ENCODE measurements at places on chromosomes 13 and 19.

DNA sequence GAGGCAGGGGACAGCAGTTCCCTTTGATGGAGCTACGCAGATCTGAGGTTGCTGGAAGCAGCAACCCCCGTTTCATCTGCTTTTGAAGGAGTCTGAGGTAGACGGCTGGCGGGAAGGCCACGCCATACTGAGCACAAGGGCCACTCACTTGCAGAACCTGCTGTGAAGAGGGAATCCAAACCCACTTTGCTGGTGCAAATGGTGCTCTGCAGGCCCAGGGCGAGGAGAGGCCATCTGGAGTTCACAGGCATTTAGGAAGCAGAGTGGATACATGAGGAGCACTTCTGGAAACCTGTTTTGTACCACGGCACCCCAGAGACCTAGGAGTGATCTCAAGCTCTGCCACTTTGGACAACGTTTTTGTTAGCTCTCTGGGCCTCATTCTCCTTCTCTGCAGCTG lies 227.8 kb downstream of the UQCRFS1 start:
- no peak for DNase-seq

GRCh38 chr19:51122112-51122981 lies 2.4 kb upstream of the SIGLEC9 start:
- no peak for DNase-seq

DNA sequence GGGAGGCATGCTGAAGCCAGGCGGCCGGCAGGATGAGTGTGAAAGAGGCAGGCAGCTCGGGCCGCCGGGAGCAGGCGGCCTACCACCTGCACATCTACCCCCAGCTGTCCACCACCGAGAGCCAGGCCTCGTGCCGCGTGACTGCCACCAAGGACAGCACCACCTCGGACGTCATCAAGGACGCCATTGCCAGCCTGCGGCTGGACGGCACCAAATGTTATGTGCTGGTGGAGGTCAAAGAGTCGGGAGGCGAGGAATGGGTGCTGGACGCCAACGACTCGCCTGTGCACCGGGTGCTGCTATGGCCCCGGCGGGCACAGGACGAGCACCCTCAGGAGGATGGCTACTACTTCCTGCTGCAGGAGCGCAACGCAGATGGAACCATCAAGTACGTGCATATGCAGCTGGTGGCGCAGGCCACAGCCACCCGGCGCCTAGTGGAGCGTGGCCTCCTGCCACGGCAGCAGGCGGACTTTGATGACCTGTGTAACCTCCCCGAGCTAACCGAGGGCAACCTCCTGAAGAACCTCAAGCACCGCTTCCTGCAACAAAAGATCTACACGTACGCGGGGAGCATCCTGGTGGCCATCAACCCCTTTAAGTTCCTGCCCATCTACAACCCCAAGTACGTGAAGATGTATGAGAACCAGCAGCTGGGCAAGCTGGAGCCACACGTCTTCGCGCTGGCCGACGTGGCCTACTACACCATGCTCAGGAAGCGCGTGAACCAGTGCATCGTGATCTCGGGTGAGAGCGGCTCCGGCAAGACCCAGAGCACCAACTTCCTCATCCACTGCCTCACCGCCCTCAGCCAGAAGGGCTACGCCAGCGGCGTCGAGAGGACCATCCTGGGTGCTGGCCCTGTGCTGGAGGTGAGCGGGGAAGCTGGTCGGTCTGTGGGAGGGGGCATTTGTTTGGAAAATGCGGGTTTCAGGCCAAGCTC lies 26.4 kb downstream of the MYO9B start:
- no peak for DNase-seq

DNA sequence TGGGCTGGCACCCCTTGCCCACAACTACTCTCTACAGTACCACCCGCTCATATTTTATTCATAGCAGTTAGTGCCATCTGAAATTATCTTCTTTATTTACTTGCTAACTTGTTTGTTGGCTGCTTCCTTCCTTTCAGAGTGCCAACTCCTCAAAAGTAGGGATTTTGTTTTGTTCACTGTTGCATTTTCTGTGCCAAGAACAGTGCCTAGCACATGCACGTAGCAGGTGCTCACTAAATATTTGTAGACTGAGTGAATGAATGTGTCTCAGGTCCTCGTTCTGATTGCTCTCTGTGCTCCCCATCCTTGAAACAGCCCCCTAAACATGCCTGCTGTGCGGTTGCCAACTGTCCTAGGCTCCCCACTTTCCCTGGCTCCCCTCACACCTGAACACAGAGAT lies 1.5 kb downstream of the GIPC1 start:
- no peak for DNase-seq

DNA sequence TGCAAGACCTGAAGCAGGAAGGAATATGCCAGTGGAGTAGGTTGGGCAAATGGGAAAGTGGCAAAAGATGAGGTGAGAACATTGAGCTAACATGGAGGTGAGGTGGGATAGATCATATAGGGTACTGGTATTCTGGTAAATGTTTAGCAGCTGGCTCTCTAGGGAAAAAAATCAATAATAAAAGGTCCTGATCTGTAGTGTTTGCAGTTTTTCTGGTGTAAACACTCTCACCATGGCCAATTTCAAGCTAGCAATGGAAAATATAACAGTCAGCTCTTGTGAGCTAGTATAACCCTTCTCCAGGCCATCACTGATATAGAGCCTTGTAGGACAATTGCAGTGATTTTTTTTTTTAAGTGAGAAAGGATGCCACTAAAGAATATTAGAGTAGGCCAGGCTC lies 31.3 kb downstream of the RFC3 start:
- DNase-seq, result no peak

DNA sequence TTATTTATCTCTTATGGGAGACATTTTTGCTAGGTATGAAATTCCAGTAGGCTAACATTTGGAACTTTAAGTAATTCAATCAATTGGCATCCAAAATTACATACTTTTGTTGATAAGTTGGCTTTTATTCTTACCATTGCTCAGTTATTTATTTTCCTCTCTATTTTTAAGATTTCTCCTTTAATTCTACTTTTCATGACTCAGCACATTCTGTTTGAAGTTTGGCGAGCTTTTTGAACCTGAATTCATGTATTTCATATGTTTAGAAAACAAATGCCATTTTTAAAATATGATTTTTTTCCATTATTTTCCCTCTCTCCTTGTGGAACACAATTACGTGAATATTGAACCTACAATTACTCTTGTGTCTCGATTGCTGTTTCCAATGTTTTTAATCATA lies 2896.3 kb upstream of the PCDH20 start:
- DNase-seq, result no peak

DNA sequence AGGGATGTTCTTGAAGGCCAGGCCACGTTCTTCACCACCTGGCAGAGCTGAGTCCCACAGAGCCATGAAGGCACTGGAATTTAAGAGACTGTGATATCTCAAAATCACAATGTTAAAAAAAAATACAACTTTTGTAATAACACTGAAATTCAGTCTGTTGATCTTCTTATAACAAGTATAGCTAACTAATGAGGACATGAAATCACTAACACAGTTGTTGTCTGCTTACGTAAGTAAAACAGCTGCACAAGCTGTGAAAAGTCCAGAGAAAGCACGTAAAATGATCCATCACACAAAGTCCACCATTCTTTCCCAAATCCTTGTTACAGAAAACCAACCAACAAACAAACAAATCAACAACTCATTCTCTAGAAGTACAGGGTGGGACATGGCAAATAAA lies 32.9 kb downstream of the FLT3 start:
- no peak for DNase-seq

- DNase-seq, result no peak
These were observed 48.4 kb downstream of the KCTD12 start for GRCh38 chr13:76837801-76838200.

- DNase-seq, result no peak
These were observed 54.8 kb downstream of the GATAD2A start for GRCh38 chr19:19460258-19460731.

GRCh38 chr19:45074744-45075300 lies 1.5 kb downstream of the ZNF296 start:
- no peak for DNase-seq

- no peak for DNase-seq
These were observed 5.3 kb upstream of the F2RL3 start for GRCh38 chr19:16883522-16883921.

DNA sequence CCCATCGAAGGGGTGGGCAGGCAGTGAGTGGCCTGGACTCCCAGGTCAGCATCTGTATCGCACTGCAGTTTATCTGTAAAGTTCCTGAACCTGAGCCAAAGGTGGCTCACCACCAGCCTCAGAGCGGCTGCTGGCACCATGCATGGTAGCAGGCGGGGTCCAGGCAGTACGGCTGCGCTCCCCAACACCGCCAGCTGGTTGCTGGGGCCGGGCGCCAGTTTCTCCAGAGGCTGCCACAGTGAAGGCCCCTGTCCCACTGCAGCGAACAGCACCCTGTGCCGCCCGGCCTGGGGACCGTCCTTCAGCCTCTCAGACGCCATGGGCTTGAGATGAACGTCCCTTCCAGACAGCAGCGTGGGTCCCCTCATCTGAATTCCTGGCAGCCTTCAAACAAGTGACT lies 109.8 kb downstream of the KDM4B start:
- no peak for DNase-seq

GRCh38 chr19:41619018-41619556 lies 7.8 kb downstream of the CEACAM4 start:
- DNase-seq, result no peak

DNA sequence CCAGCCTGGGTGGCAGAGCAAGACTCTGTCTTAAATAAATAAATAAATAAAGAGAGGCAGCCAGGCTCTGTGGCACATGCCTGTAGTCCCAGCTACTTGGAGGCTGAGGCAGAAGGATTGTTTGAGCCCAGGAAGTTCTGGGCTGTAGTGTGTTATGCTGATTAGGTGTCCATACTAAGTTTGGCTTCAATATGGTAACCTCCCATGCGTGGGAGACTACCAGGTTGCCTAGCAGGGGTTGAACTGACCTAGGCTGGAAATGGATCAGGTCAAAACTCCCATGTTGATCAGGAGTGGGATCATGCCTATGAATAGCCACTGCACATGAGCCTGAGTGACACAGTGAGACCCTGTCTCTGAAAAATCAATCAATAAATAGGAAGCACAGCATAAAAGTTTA lies 4.0 kb upstream of the SNRNP70 start:
- no peak for DNase-seq

DNA sequence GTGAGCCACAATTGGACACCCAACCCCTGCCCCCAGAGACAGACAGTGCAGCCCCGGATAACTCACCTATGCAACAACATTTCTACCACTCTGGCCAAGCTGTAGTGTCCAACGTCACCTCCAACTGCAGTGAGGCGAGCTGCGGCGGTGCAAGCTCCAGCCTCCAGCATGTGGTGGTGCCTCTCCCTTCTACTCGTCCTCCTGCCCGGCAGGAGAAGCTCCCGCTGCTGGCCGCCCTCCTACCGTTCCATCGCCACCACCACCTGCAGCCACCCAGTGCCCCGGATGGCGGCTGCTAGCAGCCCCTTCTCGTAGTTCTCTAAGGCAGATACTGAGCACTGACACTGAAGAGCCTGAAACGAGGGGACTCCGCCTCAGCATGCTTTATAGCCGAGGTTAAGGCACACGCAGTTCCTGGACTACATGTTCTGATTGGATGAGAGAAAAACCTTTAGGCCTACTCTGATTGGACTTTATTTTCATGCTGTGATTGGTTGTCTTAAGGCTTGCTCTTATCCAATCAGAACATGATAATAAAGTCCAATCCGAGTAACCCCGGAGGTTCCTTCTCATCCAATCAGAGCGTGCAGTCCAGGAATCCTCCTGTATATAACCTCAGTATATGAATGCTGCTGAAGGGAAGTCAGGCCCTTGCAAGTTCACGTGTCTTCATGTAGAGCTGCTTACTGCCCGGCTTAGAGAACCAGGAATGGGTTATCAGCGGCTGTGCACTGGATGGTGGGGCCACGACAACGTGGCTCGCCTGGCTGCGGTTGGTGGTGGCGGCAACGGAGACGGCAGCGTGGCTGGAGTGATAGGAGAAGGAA lies 63.5 kb downstream of the TUBA3C start:
- no peak for DNase-seq

GRCh38 chr13:23793711-23794110 lies 95.5 kb downstream of the MIPEP start:
- DNase-seq, result no peak

DNA sequence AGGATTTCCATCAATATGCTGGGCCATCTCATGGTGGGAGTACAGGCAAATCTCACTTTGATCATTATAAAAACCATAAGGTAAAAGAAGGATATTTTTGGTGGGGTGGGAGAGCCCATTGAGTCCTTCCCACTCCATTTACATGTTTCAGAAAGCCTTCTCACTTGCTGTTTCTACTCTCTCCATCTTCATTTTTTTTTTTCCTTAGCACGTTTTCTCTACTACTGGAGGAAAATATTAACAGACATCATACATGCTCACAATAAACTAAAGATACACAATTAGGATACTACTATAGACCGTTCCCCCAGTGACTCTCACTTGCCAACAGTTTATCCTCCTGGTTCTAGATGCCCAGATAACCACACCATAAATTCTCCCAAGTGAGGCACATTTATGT lies 1.8 kb upstream of the AKAP8 start:
- no peak for DNase-seq

GRCh38 chr13:84417416-84417815 lies 535.1 kb upstream of the SLITRK1 start:
- no peak for DNase-seq

GRCh38 chr19:17680230-17680722 lies 7.9 kb downstream of the UNC13A start:
- DNase-seq, result no peak

- no peak for DNase-seq
These were observed 165.0 kb downstream of the TM9SF2 start for GRCh38 chr13:99666146-99666805.

Measured in Jurkat, Clone E6-1 (cell line).